Fibroblast of skin of left biceps (primary cell): ENCODE measurements at places on chromosomes 3 and 15.

DNA sequence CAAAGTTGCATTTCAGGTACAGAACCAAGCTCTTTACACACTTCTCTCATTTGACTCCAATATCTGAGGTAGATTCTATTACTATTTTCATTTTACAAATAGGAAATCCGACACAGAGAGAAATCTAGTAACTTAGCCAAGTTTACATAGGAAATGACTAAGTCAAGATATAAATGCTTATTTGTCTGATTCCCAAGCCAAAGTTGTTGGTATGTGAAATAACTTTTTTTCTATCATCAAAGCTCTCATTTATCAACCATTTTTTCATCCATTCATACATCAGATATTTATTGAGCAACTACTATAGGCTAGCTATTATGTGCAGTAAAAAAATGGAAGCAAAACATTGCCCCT is 89.2 kb upstream of the MITF start:
- DNase-seq: no peak

DNA sequence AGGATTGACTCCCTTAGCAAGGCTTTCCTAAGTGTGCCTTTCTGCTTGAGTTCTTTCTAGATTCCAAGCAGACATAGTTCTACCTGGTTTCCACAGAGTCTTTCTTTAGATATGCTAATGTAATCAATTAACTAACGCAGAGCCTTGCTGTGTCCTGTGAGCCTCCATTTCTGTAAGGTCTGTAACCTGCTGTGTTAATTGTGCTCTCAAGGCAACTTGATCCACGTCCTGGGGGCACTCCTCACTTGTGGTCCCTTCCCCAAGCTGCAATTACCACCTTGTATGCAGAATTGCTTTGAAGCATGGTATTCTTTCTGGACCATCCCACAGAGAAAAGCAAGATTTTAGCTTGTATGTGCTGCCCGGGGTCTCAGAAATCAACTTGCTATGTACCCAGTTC is 29.5 kb upstream of the THSD4 start:
- DNase-seq: no peak

DNA sequence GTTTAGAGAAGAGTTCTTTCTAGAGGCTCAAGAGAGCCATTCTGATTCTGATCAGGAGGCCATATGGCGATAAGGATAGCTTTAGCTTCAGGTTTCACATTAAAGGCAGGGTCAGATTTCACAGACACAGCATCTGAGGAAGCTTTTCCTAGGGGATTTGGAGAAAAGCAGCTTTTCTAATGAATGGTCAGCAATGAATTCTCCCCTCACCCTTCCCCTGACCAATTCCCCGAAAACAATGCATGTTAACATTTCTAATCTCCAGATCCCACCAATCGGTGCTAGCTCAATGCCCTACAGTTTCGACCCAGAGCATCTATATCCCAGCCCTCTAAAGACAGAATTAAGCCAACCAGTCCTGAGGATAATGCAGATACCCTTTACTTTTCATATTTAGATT is 9.8 kb downstream of the AGBL1 start:
- DNase-seq: no peak

DNA sequence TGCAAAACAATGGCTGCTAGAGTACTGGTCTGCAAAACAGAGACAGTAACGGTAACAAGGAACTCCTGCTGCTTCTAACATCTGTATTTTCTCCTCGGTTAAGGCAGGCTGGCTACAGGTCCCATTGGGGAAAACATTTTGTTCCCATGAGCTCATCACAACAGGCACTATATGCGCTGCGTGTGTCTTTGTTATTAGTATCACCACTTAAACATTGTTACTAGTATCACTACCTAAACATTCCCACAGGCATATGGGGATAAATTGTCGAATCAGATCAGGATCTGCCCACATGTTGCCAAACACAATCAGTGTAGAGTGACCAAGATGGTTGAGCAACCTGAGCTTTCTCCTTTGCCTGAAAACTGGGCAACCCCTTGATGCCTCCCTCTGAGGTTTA is 77.2 kb downstream of the TOP2B start:
- DNase-seq: no peak

DNA sequence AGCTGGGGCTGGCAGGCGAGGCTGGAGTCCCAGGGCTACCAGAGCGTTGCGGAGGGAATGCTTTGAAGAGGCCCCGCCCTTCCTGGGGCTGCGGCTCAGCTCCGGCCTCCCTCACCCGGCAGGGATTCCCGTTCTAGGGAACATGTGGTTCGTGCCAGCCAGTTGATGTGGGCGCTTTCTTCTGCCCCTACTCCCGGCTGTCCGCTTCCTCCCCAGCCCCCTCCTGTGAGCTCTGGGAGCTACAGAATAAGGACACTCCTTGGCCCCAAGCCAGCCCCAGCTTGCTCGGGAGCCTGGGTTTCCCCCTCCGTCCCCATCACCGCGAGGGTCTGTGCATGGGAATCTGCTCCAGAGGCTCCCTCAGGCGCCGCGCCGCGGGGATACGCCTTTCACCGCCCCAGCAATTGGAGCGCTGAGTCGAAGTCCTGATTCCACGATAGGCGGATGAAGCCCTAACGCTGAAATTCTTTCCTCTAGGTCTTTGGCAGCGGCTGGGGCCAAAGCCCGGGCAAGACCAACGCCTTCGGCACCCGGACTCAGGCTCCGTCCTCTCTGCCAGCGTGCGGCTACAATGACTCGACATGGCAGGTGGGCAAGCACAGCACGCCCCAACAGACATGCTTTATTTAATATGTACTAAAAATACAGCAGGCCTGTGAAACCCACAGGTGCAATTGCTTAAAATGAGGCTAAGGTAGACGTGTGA is 69.5 kb downstream of the KLF15 start:
- DNase-seq: no peak

DNA sequence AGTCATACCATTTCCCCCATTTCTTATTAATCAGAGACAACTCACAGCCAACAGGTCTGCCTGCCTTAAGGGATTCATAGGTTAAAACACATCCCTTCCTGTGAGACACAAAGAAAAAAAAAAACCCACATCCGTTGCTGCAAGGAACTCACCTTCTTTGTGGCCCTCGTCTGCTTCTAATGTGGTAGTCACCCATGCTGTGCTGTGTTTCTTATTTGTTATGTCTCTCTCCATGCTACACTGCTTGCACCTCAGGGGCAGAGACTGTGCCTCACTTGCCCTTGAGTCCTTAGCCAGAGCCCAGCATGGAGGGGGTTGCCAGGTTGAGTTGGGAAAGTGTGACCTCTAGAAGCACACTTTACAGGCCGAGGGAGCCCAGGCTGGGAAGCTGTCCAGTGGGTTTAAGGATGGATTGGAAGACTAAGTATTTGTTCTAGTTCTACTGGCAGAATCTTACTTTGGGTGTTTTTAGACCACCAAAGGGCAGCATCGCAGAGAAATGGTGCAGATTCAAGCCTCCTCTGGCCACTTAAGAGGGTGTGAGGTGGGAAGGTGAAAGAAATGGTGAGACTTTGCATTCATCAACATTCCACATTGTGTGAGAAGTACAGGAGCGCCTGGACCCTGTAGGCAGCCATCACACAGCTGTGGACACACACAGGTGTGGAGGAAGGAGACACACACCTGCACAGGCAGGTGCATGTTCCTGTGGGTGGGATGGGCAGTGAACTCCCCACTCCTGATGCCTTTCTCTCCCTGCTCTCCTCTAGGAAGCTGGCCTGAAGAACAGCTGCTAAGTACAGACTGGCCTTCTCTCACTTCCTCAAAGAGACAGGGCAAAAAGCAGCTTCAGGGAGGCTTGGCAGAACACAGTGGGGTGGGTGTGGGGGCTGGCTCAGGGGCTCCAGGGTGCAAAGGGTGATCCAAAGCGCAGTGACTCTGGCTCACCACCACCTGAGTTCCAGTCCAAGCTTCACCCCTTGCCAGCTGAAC is 48.8 kb downstream of the GLB1 start:
- DNase-seq: no peak

DNA sequence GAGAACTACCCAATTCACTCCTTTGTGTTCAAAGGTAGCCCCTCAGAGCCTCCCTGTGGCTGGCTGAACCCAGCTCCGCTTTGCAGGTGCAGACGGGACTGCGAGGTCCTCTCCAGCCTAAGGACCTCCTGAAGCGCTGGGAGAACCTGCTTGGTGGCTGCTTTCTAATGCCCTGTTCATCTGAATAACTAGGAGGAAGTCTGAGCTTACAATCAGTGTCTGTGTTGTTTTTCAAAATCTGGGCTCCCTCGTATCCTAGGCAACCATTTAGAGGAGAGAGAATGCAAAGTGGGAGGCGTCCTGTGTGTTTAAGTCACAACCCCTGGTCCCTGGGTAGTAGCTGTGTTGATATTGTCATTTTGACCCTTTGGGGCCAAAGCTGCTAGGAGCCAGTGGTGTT is 99.9 kb downstream of the GABRG3 start:
- DNase-seq: no peak

DNA sequence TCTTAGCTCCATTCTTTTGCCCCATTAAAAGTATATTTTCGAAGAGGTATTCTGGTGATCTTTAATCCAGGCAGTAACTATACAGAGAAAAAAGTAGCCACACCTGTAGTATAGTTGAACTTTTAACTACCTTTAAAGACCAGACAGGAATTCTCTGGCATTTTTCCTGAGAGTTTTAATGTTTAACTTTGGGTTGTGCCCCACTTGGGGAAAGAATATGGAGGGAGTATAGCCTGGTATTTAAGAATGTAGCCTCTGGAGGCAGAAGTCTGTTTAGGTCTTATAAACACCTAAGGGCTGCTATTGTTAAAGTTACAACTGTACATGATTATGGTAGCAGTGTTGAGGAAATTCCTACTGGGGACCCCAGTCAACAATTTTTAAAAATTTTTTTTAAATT is 19.3 kb downstream of the C3orf85 start:
- DNase-seq: no peak

DNA sequence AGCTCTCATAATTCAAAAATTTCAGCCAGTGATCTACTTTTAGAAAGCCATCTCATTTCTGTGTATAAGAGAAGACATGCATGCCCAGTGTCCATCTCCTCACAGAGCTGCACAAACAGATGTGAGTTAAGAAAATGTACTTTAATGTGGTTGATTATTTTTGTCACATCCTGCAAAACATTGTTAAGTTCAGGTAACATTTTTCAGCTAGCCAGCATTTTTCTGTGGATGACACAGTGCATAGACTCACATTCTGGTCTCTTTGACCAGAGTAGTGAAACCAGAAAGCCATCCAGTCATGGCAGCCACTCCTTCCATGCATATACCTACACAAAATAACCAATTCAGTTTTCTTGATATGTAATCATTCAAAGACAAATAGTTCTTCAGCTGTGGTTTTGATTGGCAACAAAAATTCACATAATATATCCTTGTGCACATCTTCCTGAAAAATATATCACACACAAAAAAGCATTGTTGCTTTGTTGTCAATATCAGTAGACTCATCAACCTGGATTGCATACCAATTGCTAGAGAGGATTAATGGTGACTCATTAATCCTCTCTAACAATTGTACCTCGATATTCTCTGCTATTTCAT is 2.1 kb upstream of the PLSCR1 start:
- DNase-seq: no peak

GRCh38 chr15:83498801-83499200 is 51.7 kb downstream of the SH3GL3 start:
- no peak for DNase-seq

GRCh38 chr3:117104792-117105191 is 395.2 kb downstream of the TUSC7 start:
- no peak for DNase-seq

DNA sequence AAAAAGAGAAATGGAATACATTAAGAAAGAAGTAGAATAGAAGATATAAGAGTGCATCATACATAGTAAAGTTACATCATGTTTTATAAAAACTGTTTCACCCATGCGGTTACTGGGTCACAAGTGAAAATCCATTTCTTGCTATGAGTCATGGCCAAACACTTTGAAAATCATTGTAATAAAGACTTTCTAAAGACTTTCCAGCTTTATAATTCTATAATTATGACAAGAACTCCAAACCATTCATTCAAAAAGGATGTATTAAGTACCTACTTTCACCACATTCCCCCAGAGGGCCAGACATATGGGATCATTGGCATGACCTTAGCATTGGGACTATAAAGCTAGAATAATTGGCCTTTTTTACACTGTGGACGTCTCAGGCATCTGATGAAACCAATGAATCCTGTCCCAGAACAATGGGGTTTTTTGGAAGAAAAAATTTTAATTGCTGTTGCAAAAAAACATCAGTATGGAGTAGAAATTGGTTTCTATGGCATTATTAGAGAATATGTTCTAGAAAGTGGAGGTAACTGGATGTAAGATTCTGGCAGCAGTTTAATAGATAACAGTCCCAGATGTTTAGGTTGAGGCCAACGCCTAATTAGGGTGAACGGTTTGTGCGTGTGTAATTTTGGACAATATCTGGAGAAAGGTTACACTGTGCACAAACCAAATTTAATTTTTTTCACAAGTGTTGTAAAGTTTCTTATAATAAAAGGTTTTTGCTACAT is 3.3 kb upstream of the SKIC8 start:
- DNase-seq: peak; percentile 93

DNA sequence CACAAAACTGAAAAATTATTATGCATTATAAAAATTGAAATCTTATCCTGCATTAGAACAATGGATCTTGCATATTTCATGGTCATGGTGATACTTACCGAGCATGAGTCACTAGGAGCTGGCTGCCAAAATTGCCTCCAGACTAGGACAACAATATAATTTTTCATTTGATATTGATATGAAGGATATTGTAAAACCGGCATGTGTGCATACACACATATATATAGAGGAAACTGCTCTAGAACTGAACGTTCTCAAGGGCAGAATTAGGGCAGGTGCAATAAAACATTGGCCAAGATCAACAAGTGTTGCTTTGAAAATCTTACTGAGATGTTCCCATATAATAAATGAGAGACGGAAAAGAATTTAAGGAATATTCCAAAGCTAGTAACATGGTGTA is 319.4 kb upstream of the POU1F1 start:
- DNase-seq: no peak

GRCh38 chr3:71645140-71645539 is 61.6 kb upstream of the FOXP1 start:
- DNase-seq: no peak

GRCh38 chr3:33437556-33438283 is 2.5 kb downstream of the UBP1 start:
- no peak for DNase-seq

GRCh38 chr3:33636125-33636850 is 81.8 kb downstream of the CLASP2 start:
- peak; percentile 36 for DNase-seq

DNA sequence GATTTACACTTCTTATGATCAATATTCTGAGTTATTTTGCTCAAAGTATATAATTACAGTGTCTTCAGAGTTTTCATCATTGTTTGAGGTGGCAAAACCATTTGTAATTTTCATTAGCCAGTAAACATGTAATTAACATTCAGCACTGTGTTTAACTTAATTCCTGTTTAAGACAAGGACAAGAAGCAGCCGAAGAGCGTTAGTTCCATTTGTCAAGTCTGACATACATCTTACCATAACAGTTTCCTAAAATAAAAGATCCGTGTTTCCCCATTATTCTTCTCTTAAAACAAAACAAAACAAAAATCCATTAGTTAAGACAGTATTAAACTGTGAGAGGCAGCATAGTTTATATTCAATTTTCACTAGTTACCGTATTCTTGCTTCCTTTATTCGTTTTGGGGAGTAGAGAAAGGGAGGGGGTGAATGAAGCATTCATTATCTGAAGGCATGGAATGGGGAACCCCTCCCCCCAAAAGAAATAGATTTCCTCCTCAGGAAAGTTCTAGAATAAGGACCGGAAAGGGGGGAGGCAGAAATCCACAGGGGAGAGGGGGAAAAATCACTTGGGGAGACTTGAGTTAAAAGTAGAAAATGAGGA is 5.5 kb upstream of the NR2F2 start:
- no peak for DNase-seq

GRCh38 chr3:150697646-150698045 is 6.1 kb downstream of the ERICH6 start:
- peak; percentile 4 for DNase-seq
